H4 (cell line): ENCODE measurements at places on chromosomes 16 and 17. TPM values are rescaled to one million over a fixed set of nuclear protein-coding genes. Genes with fewer than 3 reads are reported as not detected.

DNA sequence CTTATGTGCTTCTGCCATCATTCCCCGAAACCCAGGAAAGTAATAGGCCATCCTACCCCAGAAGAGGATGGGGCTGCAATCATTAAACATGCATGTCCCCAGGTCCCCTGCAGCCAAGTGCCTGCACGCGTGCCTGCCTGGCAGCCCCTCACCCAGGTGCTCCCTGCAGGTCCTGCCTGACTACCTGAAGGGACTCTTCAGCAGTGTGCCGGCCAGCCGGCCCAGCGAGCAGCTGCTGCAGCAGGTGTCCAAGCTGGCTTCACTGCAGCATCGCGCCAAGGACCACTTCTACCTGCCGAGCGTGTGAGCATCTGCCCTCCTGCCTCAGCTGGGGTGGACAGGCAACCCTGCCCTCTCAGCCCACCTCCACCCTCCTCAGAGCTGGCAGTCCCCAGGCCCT is 16.2 kb upstream of the ALKBH5 start:
- DNase-seq = no peak

DNA sequence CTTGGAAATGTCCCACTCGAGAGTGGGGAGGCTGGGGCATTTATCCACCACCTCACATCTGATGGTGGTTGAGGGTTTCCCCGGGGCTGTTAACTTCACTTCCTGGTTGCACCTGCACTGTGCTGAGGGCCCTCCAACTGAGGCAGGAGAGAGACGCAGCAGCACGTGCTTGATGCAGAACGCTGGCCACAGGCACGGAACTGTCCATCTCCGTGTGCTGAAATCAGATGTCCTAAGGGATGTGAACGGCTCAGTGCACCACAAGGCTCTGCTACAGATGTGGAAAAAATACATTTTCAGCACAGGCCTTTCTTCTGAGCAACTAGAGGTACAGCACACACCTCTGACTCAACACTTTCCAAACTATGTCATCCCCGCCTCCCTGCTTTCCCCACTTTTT is 114.8 kb upstream of the C16orf82 start:
- no peak for DNase-seq

- no peak for DNase-seq
Measured at GRCh38 chr17:77371117-77371887, 230.5 kb downstream of the SEC14L1 start.

SHISA9 gene
- total RNA-seq = 0.06 TPM in 1 of 2 replicates, not detected in the other

LCMT1 gene
- 32.1 and 59.9 TPM in 2 replicates for total RNA-seq

DNA sequence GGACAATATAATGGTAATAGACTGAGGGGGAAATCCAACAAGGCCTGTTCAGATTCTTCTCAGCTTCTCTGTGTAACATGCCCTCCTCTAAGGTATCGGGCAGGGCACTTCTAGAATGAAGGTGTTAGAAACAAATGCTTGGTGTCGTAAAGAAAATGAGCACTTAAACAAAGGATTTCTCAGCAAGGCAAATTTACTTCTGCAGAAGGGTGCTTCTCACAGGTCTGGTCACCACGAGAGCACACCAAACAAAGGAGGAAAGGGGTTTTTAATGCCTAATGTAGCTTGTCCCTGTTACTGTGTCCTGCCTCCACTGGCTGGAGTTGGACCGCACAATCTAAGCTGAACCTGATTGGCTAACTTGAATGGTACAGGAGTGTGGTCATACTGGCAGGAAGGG is 642.6 kb upstream of the CDH8 start:
- no peak for DNase-seq

DNA sequence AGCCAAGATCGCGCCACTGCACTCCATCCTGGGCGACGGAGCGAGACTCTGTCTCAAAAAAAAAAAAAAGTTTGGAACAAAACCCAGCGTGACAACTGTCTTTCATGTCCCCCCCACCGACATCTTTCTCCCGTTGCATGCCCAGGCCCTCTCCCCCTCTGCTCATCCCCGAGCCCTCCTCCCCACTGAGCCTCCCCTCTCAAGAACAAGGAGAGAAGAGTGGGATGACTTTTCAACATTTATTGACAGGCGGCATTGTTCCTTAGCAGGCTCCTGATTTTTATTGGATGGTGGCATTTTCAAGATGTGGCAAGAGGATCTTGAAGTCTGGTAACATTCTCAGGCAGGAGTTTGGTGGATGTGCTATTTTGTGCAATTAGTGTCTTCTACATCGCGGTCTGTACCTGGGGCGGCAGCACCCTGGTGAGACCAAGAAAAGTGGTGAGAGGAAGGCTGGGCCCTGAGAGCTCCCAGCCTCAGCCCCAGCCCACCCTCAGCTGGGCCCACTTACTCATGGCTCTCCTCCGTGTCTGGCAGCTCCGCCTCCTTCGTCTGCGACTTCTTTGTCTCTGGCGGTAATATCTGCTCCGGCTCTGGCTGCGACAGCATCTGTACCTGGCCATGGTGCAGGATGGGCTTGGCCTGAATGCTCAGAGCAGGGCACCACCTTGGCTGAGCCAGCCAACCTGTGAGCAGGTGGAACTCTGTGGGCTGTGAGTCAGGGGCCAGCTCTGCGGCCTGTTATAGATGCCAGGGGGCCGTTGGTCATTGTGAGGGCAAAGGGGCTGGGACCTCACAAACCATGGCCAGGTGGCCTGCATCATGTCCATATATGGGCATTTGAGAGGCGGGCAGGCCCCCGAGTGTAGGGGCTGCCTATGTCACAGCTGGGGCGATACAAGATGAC is at the start of gene PRM1:
Gene PRM1 (minus strand): TSS at position 715 of the 907 bp plus-strand sequence. CDS start 92 bp downstream, at position 623.
- DNase-seq = no peak

DNA sequence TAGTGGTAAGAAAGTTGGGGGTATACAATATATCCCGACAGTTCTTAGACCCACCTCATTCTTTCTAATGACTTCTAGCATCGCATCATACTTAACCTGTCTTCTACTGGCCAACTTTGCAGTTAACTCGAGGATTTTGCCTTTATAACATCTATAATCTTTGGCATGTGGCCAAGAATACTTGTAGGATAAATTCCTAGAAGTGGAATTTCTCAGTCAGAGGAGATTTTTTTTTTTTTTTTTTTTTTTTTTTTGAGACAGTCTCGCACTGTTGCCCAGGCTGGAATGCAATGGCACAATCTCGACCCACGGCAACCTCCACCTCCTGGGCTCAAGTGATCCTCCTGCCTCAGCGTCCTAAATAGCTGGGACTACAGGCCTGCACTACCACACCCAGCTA is 253.5 kb downstream of the MRTFB start:
- no peak for DNase-seq

- no peak for DNase-seq
Measured at GRCh38 chr17:77596491-77597417, 361.7 kb upstream of the TNRC6C start.

GRCh38 chr17:8326511-8327302 is 12.9 kb upstream of the ODF4 start:
- DNase-seq = no peak

DNA sequence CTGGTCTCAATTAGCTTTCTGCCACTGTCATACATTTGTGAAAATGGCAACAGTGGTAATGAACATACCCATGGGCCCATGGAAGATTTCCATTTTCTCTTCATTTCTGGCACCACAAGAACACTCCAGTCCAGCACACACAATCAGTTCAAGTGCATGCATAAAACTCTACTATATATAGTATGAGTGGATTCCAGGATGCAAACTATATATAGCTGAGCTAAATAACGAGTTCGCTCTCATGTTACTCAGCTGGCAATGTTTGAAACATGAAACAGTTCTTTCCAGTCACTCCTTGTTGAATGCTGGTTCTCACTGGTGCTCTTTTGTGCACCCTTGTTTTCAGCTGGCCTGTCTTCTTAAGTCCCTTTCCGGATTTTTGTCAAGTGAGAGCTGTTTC is 75.2 kb upstream of the DHX40 start:
- DNase-seq = no peak

SLC12A3 gene
- not detected in 2 replicates for total RNA-seq

- no peak for DNase-seq
Measured at GRCh38 chr17:46809110-46809571, 9.4 kb downstream of the WNT3 start.

SLC6A2 gene
- total RNA-seq = not detected in 2 replicates

- DNase-seq = no peak
Measured at GRCh38 chr17:79673517-79673916, 57.2 kb upstream of the ENPP7 start.
